ENCODE measurements at places on chromosomes 16 and 17.

GRCh38 chr17:73091770-73092522 lies 542 bp downstream of the SLC39A11 start:
- peak; percentile 4 for DNase-seq

- DNase-seq, result no peak
Measured at GRCh38 chr17:59046192-59046591, 60.5 kb downstream of the TRIM37 start.

DNA sequence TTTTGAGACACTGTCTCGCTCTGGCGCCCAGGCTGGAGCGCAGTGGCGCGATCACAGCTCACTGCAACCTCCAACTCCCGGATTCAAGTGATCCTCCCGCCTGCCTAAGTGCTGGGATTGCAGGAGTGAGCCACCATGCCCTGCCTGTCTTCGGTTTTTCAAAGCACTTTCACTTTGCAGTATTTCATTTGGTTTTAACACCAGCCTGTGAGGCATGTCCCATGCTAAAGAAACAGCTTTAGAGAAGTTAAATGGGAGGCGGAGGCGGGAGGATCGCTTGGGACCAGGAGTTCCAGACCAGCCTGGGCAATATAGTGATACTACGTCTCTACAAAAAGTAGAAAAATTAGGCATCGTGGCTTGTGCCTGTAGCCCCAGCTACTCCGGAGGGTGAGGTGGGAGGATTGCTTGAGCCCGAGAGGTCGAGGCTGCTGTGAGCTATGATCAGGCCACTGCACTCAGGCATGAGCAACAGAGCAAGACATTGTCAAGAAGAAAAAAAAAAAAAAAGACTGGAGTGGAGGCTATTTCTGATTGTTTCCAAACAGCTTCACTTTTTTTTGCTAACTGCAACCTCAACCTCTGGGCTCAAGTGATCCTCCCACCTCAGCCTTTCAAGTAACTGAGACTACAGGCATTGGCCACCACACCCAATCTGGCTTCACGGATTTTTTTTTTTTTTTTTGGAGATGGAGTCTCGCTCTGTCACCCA lies 1.3 kb downstream of the METTL23 start:
- no peak for DNase-seq

DNA sequence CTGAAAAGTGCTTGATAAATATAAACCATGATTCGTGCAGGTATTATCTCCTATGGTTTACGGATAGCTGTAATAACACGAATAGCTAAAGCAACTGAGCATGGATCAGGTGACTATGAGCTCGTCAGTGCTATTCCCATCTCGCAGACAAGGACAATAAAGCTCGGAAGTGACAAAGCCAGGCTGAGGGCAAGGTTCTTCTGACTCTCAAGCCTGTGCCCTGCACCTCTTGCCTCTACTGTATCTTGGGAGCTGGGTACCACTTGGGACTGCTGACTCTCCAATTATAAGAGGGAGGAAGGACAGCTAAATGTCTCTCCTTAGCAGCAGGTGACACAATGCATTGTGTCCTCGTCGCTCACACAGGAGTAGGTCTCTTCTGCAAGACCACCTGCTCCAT lies 49.6 kb upstream of the IRF8 start:
- DNase-seq, result no peak

DNA sequence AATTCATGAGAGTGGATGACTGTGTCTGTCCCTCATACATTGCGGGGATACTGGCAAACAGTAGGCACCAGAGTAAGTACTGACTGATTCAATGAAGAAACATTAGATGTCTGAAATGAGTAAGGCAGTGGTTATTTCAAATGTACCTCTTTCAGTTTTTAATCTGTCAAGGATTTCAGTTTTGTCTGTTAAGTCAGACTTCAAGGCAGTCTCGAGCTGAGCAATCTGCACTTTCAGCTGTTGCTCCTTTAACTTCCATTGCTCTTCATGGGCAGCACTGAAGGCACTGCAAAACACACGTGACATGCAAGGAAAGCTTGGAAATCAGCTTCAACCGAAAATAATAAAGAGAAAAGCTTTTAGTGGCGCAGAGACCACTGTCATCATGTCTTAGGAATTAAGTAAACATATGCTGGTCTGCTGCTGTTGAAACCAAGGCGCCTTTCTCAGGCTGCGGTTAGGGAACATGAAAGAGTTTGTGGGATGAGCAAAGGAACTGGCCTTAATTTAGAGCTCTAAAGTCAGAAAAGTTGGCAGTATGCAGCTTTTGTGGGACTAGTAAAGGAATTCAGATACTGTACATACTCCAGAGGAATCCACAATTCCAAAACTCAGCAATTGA lies 38.8 kb downstream of the RPGRIP1L start:
- no peak for DNase-seq

- no peak for DNase-seq
Measured at GRCh38 chr16:6091021-6091420, 993.4 kb upstream of the EEF2KMT start.

DNA sequence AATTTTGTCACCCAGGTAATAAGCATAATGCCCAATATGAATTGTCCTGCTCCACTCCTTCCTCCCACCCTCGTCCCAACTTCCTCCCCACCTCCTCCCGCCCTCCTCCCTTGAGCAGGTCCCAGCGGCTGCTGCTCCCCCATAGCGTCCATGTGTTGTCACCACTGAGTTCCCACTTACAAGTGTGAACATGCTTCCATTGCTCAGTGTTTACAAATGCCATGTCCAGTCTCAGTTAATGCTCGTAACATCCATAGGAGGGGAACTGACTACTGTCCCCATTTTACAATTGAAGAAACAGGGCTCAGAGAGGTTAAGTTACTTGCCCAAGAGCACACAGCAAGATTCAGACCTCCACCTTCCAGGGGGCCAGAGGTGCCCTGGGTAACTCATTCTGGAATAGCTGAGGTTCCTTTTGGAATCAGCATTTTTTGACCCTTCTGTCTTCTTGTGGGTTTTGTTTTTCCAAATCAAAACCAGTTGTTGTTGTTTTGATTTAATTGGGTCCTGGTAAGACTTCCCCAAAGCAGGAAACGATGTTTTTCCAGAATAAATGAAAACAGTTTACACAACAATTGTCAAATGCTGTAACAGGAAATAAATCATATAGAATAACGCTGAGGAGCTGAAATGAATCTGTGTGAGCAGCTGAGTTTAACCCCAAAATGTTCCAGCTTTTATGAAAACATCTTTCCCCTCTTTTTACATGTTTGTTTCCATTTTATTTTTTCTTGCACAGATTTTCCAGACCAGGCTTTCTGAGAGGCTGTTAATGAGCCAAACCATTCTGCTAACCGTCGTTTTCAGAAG lies 73.9 kb downstream of the ZDHHC7 start:
- DNase-seq, result no peak

- no peak for DNase-seq
Measured at GRCh38 chr16:13269359-13269758, 368.0 kb downstream of the SHISA9 start.

DNA sequence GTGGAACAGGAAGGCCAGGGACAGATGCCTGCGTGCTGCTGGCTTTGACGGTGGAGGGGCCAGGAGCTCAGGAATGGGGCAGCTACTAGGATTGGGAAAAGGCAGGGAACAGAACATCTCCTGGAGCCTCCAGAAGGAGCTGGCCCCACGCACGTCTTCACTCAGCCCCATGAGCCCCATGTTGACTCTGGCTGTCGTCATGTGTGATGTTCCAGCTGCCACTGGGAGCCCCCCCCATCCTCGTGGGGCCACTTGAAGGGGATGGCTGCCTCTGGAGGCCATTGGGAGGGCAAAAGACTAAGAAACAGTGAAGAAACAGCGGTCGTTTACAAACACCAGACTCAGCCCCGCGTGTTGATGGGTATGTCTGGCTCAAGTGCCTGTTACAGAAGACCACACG lies 18.5 kb upstream of the APRT start:
- DNase-seq, result no peak

GRCh38 chr17:76421044-76421407 lies 31.9 kb downstream of the UBE2O start:
- DNase-seq, result no peak

DNA sequence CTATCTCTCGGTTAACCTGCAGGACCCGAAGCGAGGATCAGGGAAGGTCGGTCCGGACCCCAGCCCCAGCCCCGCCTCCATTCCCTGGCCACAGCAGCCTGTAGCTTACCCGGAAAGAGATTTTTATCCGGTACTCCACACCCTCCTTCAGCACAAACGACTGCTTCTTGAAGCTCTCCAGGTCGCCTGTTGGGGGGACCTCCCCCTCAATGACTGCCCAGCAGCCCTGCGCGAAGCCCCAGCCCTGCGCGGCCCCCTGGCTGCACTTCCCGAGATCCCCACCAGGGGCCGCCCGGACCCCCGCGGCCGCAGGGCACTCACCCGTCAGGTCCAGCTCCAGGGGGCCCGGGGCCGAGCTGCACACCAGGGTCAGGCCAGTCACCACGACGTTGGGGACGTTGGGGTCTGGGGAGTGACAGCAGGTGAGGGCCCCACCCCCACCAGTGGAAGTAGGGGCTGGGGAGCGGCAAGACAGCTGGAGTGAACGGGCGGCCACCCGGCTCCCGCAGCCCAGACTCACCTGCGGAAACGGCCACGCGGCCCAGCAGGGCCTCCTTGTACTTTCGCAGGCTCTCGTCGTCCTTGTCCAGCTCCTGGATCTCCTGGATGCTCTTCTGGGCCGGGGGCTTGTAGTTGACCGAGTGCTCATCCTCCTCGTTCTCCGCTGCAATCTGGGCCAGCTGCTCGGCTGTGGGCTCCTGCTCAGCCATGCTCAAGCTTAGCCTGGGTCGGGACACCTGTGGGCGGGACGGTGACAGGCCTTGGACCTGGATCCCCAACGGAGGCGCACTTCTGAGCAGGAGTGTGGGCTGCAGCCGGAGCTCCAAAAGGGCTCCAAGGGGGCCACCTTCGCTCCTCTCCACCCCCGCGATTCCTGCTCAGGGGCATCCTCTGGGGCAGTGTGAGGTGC lies 1.7 kb downstream of the ARHGDIA start:
- no peak for DNase-seq
